ENCODE measurements at places on chromosomes 11 and 22.

DNA sequence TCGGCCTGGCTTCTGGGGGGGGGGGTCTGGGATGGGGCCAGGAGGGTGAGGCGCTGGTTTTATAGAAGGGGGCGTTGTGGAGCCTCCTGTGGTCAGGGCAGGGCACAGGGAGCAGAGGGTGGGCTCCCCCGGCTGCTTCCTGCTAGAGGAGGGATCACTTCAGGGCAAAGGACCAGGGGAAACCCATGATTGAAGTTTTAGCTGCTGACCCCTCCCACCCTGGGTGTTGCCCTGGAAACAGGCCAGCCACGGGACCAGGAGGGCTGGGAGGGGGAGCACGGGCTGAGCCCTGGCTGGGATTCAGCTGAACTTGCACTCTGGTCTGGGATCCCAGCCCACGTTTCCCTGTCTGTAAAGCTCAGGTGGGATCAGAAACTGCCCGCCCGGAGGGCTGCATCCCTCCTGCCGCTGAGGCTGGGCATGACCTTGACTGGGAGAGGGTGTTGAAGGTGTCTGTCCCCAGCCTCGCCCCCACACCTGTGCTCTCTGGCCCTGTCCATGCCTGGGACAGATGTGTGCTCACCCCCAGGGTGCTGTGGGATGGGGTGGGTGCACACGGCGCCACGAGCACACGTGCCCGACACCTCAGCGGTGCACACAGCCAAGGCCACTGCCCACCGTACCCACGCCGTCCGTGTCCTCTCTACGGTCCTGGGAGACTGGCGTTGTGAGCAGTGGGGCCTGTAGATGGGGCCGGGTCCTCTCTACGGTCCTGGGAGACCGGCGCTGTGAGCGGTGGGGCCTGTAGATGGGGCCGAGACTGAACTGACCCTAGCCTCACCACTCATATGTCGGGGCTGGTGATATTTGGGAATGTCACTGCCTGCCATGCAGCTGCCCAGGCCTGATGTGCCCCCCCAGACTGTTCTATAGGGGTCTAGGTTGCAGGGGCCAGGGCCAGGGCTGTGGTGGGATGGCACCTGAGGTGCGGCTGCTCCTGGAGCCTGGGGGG, 2.3 kb downstream of the TSPAN4 start:
- peak; percentile 74 for DNase-seq

DNA sequence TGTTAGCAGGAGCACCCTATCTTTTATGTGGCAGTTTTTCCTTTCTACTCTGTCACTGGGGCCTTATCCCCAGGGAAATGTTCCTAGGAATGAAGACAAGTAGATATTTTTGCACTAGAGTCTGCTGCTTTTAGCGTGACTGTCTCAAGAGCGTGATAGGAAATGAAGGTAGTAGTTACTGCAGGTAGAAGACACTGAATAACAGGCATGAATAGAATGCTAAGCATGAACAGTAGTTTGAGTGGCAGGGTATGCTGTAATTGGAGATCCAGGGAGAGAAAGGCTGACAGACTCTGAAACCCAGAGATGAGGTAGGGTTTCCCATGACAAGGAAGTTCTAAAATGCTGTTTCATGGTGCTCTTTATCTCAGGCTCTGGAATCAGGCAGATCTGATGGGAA, 475.1 kb downstream of the NELL1 start:
- no peak for DNase-seq

DNA sequence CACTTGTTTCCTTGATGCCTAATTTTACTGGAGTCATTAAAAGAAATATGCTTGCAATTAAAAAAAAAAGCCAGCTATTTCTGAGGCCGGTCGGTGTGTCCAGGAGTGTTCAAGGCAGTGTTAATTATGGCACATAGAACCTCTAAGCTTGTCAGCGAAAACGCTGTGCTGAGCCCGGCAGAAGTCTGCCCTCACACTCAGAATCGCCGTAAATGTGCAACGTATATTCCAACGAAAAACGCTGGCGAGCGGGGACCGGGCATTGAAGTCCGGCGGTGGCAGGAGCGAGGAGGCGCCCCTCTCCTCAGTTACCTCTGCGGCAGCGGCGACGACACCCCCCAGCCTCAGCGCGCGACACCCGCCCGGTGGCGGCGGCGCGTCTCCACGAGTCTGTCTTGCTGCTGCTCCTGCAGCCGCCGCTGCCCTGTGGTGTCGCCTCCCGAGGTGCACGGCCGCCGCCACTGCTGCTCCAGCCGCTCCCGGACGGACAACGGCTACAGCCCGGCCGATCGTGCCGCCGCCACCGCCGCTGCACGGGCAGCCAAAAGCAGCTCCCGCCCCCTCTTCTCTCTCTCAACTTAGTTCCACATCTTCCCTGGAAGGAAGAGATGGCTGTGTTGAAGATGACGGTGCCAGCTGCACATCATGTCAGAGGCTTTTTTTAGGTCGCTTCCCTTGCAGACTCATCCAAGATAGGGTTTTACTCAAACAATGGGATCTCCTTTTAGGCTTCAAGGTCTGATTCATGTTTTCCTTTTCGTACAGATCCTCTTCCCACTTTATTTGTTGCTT, 56.0 kb downstream of the JAM3 start:
- no peak for DNase-seq

DNA sequence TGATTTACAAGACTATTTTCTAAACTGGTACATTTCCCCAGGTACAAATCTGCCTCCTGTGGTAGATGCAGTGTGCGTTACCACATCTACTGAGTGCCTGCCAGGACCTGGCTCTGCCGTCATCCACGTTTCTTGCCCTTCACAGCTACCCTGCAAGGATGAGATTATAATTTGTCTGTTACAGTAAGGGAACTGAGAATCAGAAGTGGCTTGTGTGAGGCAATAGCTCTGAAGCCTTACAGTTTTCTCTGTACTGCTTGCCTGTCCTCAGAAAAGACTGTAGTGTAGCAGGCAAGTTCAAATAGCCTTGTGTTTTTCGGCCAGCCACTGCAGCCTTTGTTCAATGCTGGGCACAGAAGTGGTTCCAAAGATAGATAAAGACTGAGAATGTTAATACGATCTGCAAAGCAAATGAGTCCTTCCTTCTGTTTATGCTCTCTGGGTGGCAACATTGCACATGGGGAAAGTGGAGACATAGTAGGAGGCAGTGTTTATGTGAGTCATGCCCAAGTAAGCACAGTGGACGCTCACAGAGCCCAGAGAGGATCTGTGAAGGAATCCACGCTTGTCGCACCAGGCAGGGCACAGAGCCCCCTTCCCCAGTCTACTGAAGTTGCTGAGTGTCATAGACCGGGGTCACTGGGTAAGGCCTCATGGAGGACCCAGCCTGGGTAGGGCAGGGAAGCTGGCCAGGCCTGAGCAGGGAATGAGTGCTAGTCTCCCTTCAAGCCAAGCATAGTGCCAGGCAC, 49.1 kb downstream of the MICAL2 start:
- peak; percentile 70 for DNase-seq

DNA sequence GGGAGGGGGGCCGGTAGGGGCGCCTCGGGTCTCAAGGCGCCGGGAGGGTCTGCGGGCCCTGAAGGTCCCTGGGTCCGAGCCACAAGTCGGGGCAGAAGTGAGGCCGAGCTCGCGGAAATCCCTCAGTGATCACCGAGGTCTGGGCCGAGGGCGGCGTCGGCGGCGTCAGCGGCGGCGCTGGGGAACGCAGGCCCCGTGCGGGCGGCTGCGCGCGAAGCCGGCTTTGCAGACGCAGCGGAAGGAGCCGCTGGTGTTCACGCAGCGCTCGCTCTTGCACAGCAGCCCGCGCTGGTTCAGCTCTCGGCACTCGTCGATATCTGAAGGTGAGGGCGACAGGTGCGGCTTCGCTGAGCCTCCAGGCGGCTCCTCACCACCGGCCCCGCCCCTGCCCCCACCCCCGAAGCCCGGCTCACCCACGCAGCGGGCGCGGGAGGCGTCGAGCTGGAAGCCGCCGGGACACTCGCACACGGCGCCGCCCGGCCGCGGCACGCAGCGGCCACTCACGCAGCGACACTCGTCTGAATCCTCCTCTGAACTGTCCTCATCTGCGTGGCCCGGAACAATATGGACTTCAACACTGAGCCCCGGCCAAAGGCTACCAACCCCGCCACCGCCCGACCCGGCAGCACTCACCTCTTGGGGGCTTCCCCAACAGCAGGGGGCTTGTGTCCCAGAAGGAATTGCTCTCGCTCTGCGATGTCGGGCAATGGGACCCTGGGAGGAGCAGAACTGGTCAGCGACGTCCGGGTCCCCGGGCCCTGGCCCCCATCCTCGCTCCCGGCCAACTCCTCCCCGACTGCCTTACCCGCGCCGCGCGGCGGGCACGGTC, 14.2 kb downstream of the SCYL1 start:
- DNase-seq: no peak

DNA sequence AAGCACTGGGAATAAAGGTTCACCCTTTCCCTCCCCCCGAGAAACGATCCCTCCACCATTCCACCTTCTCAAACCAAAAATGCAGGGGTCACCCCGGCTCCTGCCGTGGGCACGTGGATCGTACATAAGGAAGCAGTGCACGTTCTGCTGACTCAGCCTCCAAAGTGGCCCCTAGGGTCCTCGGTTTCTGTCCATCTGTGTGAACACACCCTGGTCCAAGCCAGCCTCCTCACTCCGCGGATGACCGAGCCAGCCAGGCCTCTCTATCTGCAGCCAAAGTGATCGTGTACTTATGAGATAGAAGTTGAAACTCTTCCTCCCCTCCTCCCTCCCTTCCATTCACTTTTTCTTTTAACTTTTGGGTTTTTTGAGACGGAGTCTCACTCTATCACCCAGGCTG, 16.2 kb downstream of the C11orf24 start:
- no peak for DNase-seq

GRCh38 chr11:76214968-76215548, 8.8 kb upstream of the WNT11 start:
- DNase-seq: no peak

DNA sequence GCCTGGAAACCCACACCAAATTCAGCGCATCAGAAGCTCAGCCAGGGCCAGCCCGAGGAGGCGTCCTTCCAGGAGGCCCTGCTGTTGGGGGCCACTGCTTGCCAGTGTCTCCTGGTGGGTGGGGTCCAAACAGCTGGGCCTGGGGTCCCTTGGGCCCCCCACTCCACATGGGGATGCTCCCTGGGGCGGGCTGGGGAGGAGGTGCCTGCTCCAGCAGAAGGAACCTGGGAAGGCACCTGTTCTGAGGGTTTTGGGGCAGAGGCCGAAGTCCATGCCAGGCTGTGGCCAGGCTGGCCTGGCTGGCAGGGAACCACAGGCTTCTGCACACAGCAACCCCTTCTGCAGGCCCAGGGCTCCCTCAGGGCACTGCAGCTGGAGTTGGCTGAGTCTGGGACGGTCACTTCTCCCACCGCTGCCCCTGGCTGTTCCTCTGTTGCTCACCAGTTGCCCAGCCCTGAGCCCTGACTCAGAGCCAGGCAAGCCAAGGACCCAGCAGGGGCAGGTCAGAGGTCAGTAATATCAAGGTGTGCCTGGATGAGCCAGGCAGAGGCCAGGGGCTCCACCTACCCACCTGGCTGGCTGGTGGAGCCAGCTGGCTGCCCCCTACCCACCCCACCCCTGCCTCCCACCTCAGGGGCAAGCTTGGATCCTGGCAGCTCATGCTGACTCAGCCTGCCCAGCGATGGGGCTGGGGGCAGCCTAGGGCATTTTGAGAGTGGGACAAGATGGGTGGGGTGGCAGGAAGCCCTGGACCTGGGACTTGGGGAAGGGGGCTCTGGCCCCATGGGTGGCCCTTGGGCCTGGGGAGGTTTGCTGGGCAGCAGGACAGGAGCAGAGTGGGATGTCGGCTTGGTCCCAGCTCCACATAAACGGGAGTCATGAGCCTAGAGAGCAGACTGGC, 12.0 kb upstream of the PHLDA2 start:
- DNase-seq: no peak

DNA sequence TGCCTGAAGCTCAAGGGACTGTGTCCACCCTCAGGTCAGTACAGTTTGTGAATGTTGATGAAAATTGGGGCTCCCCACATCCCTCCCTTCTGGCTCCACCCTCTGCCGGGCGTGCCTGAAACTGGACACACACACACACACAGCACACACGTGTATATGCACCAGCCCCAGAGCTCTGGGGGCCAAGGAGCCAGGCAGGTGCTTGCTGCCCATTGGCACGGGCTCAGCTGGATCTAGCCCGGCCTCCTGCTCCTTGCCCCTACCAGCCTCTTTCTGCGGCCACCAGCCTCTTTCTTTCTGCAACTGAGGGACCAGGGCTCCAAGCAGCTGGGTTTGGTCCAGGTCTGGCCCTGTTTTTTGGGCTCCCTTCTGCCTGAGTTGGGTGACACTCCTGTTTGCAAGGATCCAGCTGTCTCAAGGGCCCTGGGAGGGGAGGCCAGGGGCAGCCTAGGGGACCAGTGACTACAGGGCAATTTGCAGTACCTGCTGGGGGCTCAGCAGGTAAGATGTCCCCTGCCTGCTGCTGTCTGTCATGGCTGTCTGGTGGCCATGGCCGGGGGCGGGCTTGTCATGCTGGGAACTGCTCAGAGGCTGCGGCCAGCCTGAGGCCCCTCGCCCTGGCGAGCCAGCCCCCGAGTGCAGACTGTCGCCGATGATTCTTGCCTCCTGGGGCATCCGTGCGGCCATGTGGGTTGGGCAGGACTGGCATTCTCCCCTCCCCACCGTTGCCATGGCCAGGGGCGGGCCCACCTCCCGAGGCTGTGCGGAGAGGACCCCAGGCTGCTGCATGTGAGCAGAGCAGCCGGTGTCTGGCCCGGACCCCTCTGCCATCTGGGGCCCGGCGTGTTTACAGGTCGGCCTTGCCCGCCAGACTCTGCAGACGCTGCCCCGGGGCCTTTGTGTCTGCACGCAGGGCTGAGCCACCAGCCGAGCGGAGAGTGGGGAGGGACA, 51.5 kb upstream of the PPARA start:
- no peak for DNase-seq

DNA sequence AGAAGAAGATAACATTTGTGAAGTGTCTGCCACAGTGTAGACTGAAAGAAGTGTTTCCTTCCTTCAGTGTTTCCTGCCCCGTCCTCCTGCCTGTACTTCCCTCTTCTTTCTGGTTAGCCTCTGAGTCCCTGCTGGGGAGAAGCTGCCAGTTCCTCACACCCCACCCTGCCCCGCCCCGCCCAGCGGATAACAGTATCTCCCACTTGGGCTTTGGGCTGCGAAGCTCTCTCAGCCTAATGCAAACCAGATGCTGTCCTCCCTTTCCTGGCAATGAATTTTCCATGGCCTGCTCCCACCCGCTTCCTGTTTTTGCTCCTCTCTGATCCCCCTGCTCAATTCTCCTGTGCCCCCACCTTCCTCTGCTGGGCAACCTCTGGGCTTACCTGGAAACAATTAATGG, 5.2 kb upstream of the RAB3IL1 start:
- peak; percentile 78 for DNase-seq

DNA sequence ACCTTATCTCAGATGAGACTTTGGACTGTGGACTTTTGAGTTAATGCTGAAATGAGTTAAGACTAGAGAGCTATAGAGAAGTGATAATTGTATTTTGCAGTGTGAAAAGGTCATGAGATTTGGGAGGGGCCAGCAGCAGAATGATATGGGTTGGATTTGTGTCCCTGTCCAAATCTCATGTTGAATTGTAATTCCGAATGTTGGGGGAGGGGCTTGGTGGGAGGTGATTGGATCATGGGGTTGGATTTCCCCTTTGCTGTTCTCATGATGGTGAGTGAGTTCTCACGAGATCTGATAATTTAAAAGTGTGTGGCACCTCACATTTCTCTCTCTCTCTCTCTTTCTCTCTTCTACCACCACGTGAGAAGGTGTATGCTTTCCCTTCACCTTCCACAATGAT, 777.8 kb upstream of the LUZP2 start:
- no peak for DNase-seq

Measured in fibroblast of skin of left quadriceps (primary cell).